ELR (cell line): ENCODE measurements at places on chromosomes 12 and 14.
A peak's percentile ranks its signal among the peaks of the same experiment; 100 is the strongest.

- no peak for DNase-seq
Observed at GRCh38 chr12:131592972-131593371, 117.9 kb upstream of the SFSWAP start.

GRCh38 chr14:62001963-62002362 lies 239.7 kb downstream of the SNAPC1 start:
- DNase-seq = peak; percentile 39

DNA sequence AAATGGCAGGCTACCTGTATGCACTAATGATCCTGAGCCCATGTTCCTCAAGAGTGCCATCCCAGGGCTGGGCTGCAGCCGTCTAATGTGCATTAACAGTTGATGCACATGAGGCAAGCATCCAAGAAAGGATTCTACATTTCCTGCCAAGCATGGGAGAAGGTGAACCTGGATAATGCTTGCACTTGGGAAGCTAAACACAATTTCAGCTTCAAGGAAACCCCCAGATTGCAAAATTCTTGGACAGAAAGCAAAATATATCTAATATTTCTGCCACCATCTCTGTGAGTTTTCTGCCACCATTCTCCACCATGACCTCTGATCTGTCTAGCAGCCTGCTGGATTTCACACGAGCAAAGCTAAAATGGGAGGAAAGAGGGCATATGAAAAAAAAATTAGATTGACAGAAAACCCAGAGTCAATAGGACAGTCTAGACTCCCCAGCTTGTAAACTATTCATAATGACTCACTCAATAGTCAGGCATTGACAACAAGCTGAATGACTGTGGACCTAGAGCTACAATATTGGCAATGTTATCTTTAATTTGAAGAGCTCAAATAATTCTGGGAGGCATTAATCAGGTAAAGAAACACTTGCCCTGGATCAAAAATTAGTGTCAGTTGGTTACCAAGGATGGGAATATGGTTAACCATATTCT lies 91.9 kb upstream of the BCL2L14 start:
- DNase-seq = peak; percentile 72

GRCh38 chr14:101351769-101352168 lies 209.5 kb upstream of the DIO3 start:
- DNase-seq = no peak

DNA sequence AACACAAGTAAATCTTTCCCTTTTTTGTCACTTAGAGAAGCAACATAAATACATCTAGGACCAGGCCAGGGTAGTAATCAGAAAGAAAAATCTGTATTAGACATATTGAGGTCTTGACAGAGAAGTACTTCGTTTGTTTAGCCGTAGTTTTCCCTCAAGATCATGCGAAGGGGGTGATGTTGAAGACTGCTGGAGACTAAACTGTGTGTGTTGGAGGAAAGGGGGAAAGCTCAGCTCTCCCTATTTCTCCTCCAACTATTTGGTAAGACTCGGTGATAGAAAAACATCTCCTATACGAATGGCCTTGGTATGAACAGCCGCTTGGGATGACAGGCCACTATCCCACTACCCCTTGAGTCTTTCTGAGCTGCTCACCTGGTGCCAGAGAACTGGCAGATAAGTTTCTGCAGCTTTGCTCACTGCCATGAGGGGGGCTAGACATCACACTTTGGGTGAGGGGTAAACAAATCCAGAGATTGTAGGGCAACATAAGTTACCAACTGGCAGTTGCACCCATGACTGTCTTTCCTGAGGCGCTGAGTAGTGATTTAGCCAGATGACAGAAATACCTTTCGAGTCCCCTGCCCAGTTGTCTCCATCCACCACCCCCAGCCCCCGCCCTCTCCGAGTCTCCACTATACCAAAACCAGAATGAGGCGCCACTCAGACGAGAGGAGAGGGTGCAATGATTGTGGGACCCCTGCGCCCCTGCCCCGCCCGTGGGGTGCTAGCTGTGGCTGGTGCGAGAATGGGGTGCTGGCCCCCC lies 685 bp downstream of the VAMP1 start:
- no peak for DNase-seq

GRCh38 chr14:63951429-63951828 lies 98.6 kb downstream of the SYNE2 start:
- no peak for DNase-seq

- DNase-seq = no peak
Observed at GRCh38 chr12:103639983-103640382, 52.9 kb downstream of the STAB2 start.

GRCh38 chr14:92902726-92903125 lies 20.2 kb upstream of the CHGA start:
- DNase-seq = no peak

- DNase-seq = peak; percentile 86
Observed at GRCh38 chr12:74889563-74890236, 319.9 kb downstream of the KCNC2 start.

- peak; percentile 63 for DNase-seq
Observed at GRCh38 chr12:51240971-51241370, 2.3 kb downstream of the DAZAP2 start.

DNA sequence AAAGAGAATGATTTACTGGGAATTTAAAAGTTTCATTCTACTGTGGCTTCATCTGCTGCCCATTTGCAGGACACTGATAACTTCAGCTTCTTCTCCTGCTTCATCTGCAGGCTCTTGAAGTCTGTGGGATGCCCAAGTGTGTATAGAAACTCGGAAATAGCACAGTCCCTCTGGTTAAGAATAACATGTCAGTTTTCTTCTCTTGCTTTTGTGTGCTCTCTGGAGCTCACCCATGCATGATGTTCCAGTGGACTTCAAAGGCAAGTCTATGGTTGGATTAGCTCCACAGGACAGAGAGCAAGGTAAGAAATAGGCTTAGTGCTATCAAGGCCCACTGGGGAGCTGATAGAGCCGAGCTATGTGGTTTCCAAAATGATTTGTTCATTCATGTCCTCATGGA lies 13.7 kb downstream of the RMST start:
- no peak for DNase-seq

GRCh38 chr14:35374263-35374712 lies 30.3 kb downstream of the NFKBIA start:
- peak; percentile 96 for DNase-seq

DNA sequence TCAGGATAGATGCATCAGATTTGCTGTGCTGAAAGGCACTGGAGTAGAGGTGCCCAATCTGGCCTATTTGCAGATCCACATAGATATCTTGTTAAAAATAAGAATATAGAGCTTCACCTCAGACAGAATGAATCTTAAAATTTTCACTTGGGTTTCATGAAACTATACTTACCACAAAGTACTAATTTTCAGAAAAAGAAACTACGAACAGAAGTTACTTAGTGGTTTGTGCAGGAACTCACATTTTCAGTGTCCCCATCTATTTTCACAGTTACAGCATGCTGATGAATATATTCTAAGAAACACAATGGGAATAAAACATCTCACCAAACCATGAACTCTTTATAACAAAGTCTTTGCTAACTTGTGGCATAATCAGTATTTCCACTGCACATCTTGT lies 449.4 kb downstream of the RERGL start:
- no peak for DNase-seq

GRCh38 chr12:71010143-71010479 lies 89.6 kb upstream of the PTPRR start:
- DNase-seq = no peak

- no peak for DNase-seq
Observed at GRCh38 chr14:56709201-56709600, 101.1 kb downstream of the OTX2 start.

DNA sequence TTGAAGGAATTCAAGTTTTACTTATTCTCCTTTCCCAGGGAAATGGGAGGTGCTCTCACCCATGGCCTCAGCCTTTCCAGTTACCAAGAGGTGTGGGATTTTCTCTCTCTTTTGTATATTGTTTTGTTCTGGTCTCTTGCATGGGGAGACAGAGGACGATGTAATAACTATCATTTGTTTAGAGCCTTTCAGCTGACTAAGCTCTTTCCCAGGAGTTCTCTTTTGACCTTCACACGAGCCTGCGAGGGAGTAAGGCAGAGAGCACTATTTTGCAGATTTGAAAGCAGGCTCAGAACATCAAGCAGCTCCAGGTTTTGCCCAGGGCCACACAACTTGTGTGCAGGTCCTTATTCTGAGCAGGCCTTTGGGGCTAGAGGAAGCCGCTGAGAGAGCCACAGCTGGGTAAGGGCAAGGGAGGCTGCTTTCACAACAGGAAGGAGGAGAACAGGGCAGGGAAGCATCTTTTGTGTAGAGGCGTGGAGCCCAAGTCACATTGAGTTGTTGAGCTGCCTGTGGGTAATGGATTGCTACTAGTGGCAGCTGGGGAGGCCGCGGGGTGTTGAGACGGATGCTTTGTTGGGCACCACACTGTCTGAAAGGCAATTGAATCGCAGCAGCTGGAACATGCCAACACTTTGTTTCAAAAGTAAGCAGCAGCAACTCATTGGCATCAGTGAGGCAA lies 116.2 kb downstream of the PRMT8 start:
- no peak for DNase-seq

DNA sequence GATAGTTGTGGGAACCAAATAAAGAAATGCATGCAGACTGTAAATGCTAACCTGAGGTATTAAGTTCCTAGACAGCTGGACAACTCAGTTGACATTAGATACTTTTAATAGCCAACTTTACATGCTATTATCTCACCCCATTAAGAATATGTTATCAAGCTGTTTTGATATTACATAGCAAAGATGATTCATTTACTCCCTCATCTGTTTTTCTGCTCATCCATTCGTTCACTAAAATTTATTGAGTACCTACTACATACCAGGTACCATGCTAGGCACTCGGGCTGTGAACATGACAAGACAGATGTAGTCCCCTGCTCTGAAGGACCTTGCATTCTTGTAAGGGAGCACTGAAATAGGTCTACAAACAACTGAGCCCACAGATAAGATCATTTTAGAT lies 192.4 kb downstream of the DACT1 start:
- no peak for DNase-seq

- no peak for DNase-seq
Observed at GRCh38 chr12:126397071-126397581, 1331.9 kb downstream of the AACS start.

- no peak for DNase-seq
Observed at GRCh38 chr12:99436584-99436983, 211.0 kb upstream of the GARIN6 start.

DNA sequence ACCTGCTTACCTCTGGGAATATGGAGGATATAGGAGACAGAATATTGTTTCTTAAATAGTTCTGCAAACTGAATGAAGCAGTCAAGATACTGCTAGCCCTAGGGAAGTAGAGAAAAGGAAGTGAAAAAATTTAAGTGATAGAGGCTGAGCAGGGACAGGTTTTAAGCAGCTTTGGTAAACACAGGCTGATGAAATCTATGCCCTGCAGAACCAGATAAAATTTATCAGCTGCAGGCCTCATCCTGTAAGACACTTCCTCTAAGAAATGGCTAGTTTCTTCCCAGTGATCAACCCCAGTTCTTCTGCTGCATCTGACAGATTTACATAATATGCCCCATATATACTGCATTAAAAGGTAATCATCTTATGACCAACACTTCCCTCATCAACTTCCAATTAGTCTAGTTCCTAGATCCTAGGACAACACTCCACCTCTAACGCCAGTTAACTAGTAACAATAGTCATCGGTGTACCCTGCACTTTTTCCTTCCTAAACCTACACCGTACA lies 1.3 kb upstream of the ESYT1 start:
- DNase-seq = no peak

GRCh38 chr12:65657635-65658034 lies 166.6 kb upstream of the HMGA2 start:
- peak; percentile 22 for DNase-seq

DNA sequence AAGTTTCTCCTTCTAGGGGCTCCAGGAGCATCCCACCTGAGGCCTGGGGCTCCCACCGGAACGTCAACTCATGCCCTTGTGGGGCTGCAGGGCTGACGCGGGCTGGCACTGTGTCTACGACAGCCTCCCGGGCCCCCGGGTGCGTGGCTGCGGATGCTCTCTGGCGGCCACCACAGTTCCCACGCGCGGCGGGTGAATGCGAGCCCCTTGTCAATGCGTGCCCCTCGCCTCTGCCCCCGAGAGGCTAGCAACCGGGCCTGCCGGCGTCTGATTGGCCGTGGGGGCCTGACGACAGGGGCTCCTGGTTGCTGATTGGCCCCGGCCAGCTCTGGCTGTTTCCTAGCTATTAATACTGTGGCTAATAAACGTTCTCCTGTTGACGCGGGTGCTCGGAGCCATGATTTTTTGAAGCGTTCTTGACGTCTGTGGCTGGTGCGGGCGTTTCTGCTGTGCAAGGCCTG lies 1.8 kb upstream of the MEG3 start:
- DNase-seq = peak; percentile 45

GRCh38 chr14:100733152-100733850 lies 6.6 kb downstream of the DLK1 start:
- DNase-seq = no peak

DNA sequence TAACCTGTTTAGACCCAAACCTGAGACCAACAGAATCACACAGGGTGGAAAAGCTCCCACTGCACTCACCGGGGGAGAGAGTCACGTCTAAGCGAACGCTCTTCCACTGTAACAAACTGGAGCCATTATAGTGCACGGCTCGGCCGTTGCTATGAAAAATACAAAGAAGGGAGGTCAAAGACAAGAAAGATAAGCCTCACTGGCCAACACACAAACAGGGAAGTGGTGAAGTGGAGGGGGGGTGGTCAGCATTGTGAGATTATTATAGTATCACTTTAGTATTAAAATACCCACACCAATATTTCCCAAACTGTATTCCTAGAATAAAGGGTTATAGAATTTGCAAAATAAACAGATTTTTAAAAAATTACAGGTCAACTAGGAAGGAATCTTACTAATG lies 90.9 kb downstream of the TRAFD1 start:
- DNase-seq = no peak

DNA sequence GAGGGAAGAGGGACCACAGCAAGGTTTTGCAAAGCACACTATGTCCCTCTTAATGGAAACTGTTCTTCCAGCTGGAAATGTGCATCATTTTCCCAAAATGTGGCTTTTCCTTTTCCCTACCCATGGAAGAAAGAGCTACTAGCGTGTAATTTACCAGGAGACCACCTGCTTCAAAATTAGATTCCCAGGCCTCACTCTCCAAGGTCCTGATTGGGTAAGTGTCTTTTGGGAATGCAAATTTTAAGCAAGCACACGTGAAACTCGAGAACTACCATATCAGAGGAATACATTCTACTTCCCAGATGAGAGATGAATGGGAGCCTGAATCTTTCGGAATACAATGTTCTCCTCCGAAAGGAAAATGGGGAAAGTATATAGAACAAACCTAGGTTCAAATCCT lies 201.6 kb upstream of the NOS1 start:
- no peak for DNase-seq

DNA sequence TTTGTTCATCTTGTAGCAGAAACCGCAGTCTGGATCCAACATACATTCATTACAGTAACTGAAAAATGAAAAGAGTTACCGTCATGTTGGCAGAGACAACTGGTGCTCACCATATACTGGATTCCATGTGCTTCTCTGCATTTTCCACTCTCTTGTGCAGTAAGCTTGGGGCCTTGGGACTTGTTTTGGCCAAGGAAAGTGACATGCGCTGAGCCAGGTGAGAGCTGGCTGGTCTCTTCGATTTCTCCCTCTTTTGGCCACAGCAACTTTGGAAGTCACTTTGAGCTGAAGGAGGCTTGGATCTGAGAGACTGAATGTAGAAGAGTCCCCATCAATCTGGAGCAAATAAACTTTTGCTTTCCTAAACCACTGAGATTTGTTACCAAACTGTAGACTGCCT lies 210.6 kb upstream of the ABCD2 start:
- no peak for DNase-seq

GRCh38 chr12:70330158-70330557 lies 35.9 kb upstream of the KCNMB4 start:
- peak; percentile 5 for DNase-seq
